ENCODE measurements at places on chromosomes 3 and 15.

DNA sequence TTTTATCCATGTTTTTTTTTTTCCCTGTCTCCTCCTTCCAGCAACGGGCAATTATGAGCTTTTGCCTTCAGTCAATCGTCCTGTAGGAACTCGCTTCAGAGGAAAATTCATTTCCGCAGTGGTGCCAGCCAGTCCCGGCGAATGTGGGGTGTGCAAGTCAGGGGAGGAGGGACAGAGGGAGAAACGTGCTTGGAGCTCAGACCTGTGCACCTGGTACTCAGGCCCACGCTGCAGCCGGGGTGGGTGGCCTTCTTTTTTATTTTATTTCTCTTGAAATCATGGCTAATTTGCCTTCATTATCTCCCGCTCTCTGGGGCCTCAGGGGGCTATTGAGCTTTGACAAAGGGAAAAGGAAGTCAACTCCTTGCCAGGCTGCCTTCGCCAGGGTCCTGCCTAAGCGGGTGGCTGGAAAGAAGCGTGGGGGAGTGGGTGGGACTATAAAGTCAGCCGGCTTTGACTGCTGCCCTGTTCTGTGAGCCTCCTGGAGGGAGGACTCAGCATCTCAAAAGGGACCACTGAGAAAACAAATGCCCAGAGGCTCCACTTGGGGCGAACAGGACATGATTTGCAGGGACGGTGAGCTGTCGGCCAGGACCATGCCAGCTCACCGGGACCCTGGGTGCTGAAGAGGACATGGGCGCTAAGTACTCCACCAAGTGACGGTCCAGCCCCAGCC, 5.5 kb downstream of the GRIP2 start:
- DNase-seq, result no peak

DNA sequence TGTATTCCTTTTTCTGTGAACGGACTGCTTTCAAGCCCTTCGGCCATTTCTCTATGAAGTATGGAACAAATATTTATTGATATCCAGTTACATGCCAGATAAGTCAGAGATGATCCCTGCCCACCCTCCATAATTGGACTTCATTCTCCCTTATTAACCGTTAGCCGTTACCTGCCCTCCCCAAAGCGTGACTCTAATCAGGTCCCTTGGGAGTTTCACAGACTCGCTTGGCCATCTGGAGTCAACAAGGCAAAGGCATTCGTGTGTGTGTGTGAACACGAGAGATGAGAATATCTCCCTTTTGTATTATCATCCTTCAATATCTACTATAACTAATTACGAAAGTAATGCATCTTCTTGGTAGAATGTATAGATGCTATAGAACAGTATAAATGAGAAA, 314.5 kb downstream of the TLE3 start:
- peak; percentile 45 for DNase-seq

DNA sequence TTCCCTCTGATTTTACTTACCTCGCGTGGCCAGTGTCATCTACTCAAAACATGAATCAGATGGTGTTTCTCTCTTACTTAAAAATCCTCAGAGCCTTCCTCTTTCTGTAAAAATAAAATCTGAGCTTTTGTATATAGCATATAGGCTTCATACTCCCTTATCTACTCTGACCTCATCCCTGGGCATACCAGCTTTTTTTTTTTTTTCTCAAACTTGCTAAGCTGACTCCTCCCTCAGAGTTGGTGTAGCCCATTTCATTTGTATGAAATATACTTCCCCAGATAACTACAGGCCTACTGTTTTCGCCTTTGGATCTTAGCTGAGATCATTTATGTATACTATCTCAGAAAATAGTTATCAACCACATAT, 648.9 kb upstream of the ALCAM start:
- DNase-seq, result no peak

DNA sequence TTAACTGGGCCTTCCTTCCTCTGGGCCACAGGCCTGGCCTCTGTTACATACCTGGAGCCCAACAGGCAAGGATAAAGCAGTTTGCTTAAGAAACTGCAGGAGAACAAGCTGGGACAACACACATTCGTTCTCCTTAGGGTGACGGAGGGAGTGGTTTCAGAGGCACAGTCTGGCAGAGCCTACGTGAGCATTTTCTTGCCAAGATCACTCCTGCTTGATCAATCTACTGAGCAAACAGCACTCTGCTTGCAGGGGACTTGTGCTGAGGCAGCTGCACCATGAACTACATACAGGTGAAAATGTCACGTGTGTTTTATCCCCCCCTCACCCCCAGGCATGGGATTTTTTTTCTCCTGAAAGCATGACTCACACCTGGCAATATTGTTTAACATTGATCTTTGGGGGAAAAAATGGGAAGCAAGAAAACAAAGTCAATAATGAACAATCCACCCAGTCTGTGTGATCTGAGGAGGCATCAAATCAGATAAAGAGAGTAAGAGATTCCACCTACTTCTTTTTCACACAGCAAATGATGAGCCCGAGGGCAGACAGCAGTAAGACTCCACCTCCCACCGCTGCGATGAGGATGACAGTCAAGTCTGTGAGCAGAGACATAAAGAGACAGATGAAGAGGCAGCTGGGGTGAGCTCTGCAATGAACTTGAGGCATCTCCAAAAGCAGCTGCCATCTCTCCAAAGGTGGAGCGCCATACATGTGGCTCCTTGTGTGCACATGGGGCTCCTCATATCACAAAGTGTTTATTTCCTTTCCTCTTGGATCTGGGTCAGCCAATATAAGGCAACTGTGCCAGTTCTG, 57.4 kb downstream of the CDCP1 start:
- DNase-seq, result no peak

GRCh38 chr3:9779721-9780457, 10.1 kb upstream of the CAMK1 start:
- DNase-seq, result no peak
